ENCODE measurements at places on chromosomes 1 and 21.

DNA sequence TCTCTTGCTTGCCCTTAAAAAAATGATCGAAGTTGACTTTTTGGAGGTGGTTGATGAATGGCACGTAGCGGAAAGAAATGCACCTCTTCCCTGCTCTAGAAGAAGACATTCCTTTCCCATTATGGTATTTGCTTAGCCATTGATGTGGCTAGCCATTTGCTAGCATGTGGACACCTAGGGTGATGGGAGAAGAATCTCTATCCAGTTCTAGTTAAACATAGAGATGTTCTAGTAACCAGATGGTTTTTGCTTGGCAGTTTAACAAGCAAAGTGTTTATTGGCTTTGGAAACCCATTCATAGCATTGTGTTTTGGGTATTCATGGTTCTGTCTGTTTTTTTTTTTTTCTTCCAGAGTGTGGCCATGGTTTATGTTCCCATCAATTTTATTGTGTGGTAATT is 78.9 kb downstream of the KCNJ6 start:
- DNase-seq, result no peak

GRCh38 chr1:119617751-119618691 is 30.0 kb downstream of the ZNF697 start:
- DNase-seq, result no peak

DNA sequence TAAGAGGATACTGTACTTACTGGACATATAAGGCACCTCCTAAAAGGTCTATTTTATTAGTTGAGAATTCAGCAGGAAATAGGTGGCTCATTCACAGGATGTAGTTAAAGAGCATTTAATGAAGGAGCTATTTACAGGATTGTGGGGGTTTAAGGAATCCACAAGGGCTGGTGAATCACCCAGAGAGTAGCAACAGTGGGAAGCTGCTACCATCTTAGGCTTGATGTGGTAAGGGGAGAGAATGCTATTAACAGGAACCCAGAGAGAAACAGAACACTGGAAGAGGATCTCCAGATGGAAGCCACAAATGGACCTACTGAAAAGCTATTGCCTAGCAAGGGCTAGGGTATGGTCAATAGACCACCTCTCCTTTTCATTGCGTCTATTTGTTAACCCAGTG is 52.0 kb upstream of the COL11A1 start:
- DNase-seq, result no peak

GRCh38 chr1:33298623-33299277 is 22.1 kb downstream of the A3GALT2 start:
- peak; percentile 36 for DNase-seq

DNA sequence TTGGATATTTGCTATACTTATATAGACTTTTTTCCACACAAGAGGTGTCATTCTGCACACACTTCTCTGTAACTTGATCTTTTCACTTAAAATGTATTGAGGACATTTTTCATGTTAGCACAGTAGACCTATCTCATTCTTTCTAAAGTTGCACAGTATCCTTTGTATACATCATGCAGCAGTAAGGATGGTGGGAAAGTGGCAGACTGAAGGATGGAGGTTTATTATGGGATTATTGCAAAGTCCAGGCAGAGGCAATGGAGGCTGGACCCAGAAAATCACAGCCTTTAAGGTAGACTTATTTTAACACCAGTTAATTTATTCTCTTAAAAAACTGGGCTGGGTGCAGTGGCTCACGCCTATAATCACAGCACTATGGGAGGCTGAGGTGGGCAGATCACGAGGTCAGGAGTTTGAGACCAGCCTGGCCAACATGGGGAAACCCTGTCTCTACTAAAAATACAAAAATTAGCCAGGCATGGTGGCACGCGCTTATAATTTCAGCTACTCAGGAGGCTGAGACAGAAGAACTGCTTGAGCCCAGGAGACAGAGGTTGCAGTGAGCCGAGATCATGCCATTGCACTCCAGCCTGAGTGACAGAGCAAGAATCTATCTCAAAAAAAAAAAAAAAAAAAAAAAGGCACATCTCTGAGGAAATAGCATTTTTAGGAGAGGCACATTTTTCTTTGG is 25.8 kb downstream of the SLAMF1 start:
- no peak for DNase-seq

DNA sequence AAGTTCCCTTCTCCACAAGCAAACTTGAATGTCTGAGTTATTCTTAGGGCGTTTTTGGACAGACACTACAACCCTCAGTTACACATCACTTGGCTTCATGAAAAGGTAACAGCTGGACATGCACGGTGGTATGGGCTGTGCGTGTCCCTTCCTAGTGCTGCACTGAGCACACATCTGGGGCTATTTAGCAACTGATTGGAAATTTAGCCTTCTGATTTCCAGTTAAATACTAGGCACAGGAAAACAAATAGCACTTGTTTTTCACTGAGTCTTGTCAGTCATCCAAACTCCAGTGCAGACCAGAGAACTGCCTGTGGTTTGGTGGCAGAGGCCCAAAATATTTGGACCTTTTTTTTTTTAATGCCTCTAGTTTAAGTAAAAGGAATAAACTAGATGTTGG is 134.7 kb downstream of the TGFBR3 start:
- DNase-seq, result peak; percentile 5

GRCh38 chr1:46005594-46005993 is 126.8 kb downstream of the PIK3R3 start:
- no peak for DNase-seq

DNA sequence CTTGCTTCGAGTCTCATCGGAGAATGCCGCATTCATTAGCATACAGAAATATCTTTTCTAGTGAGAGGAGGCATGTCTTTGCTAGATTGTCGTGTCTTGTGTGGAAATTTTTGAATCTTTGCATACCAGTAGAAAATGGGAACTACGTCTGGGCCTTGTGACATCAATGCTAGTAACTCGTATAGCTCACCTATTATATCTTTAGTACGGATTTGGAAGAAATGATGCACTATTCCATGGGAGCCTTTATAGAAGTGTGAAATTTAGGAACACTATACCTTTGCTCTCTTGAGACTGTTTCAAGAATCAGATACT is 835 bp downstream of the UHMK1 start:
- no peak for DNase-seq

DNA sequence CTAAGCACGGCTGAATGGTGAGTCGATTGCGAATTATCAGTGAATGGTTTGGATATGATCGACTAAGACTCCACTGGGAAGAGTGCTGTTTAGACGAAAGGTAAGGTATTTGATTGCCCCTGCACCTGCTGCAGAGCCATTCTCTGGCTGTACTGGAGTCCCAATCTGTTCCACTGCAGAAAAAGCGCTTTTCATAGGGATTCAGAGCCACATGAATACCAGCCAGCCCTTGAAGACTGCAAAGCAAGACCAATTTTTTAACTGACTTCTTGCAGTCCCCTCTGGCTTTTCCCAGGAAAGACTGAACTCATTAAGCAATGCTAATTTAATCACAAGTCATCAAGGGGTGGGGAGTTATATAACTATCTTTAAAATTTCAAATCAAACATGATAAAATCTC is 1.3 kb downstream of the GREM2 start:
- no peak for DNase-seq

DNA sequence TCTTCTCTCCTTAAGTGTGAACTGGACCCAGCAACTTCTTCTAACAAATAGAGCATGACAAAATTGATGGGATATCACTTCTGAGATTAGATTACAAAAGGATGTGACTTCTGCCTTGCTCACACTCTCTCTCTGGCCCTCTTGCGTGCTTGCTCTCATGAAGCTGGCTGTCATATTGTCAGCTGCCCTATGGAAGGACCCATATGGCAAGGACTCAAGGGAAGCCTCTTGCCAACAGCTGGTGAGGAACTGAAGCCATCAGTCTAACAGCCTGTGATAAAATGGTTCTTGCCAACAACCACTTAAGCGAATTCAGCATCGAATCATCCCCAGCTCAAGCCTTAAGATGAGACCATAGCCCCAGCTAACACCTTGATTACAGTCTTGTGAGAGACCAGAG is 4.8 kb upstream of the TLR5 start:
- no peak for DNase-seq

- DNase-seq, result no peak
Measured at GRCh38 chr1:54378157-54378873, 27.9 kb downstream of the SSBP3 start.

GRCh38 chr1:13892198-13892597 is 192.2 kb downstream of the PRDM2 start:
- no peak for DNase-seq

DNA sequence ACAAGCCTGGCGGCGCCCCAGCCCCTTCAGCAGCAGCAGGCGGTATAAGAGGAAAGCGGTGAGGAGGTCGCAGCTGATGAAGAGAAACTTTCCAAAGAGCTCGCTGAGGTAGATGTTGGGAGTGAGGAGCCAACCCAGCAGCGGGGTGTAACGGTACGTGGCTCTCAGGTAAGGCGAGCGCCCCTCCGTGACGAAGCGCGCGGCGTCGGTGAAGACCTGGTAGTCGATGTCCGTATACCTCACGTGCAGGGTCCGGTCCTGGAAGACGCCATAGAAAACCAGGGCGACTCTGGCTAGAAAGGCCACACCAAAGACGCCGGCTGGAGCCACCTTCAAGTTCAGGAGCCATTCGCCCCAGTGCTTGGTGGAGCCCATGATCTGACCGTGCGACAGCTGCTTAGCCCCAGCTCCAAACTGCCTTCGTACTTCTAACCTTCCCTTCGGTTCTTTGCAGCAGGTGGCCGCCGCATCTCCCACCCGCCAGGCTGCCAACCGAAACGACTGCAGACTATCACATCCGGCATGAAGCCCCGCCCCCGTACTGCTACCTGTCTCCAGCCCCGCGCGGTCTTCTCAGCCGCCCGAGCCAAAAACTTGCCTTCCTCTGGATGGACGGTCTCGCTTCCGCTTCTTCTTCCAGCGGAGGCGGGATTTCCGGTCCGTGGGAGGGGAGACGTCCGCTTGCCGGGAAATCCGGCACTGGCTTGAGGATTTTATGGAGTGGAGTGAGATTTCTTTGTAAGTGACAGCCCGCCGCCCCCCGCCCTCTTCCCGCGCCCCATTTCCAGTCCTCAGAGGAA is at the start of gene PIGM:
PIGM (minus strand) TSS at position 626 of the 800 bp plus-strand sequence; CDS start at position 375, 251 bp downstream.
- peak; percentile 98 for DNase-seq

GRCh38 chr1:58814251-58815068 is 30.6 kb upstream of the JUN start:
- no peak for DNase-seq

DNA sequence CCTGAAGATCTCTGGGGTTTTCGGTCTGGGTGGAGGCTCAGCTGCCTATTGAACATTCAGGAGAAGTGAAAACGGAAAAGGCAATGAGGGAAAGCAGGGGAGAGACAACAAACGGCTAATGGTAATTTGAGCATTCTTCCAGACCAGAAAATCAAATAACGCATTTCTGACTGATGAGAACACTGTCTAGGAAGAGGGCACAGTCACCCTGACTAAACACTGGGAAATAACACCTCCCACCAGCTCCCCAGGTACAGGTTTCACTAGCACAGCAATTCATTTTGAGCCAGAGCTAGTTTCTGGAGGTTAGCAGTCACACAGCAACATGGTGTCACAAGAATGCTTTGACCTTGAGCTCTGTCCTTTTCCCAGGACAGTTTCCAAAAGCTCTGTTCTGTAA is 21.1 kb downstream of the NCF2 start:
- no peak for DNase-seq

DNA sequence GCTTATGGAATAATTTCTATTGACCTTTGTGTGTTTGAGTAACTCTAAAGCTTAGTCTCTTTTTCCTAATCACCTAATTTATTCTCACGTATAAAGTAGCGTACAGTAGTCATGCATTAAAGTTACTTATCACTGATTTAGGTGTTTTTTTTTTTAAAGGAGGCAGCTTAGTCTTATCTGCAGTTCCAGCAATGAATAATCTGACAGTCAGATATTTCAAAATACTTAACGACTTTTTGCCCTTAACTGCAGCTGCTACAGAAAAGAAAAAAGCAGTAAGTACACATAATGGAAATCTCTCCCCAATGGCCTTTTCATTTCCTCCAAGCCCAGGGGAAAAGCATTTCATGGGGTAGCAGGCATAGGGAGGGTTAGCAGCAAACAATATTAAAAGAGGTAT is 54.6 kb downstream of the SLC35F3 start:
- no peak for DNase-seq

GRCh38 chr1:232040260-232040659 is 413.7 kb downstream of the DISC1 start:
- no peak for DNase-seq

DNA sequence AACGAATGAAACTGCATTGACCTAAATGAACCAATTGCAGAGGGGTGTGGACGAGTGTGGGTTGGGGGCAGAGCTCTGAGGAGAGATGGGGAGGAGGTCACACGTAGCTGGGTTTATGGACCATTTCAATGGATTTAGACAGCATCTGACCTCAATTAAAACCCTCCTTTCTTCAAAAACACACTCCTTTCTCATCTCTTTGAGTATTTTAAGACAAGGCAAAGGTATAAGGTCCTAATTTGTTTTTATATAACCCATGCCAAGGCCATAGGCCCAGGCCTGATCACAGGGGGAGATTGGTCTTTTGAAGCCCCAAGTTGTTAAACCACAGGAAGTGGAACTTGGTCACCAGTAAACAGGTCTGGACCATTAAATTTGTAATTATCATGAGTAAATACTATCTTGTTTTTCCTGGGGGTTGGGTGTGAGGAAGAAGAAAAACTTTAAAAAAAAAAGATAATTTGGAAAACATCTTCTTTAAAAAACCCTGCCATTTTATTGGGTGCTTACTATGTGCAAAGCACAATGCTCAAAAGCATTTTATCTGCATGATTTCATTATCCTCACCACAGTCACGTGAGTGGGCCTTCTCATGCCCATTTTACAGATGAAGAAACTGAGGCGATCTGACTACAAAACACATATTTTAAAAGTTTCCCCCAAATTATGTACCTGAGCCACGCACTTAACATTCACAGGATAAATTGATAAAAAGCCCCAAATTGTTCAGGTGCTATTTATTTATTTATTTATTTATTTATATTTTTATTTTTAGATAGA is 8.9 kb upstream of the INAVA start:
- DNase-seq, result no peak

DNA sequence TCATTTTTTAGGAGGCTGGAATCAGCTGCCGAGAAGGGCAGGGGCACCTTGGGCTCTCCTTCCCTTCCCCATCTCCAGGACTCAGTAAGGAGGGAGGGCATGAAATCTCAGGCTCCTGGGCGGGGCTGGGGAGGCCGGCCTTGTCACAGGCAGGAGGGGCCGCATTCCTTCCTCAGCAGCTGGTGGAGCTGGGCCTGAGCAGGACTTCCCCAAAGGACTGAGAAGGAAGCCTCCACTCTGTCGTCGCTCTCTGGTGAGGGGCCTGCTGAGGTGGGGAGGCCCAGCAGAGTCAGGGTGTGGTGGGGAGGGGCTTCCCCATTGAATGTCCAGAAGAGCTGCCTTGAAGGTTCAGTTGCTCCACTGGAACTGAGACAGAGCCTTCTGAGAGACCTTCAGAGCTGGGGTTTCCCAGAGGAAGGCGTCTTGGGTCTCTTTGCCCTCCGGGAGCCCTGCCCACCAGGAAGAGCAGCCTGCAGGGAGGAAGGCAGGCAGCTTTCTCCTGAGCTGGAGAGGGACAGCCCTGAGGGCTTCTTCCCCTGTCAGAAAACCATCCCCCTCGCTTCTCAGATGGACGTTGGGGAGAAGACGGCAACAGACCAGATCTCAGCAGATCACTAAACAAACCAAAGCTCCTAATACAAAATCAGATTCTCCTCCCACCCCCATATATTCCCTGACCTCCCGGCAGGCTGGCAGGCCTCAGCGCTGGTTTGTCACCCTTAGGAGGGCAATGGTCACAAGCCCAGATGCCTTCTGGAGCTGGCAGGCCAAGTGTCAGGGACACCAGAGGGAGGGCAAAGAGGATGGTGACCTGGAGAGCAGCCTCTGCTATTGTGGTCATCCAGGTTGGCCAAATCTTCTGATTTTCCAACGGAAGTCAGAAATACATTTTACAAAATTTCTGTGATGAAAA is 10.7 kb downstream of the KCNA10 start:
- DNase-seq, result no peak

GRCh38 chr21:43921979-43922945 is 57.2 kb downstream of the AGPAT3 start:
- DNase-seq, result no peak

- no peak for DNase-seq
Measured at GRCh38 chr1:212415107-212415841, 588 bp upstream of the PACC1 start.

All from NCI-H1092 (cell line).